Fibroblast of lung (primary cell): ENCODE measurements at places on chromosomes 6 and 20. TPM values are rescaled to one million over a fixed set of nuclear protein-coding genes. Genes with fewer than 3 reads are reported as not detected.
A peak's percentile ranks its signal among the peaks of the same experiment; 100 is the strongest.

GRCh38 chr6:159082039-159082815 is 37.4 kb upstream of the TAGAP start:
- DNase-seq, result no peak

DNA sequence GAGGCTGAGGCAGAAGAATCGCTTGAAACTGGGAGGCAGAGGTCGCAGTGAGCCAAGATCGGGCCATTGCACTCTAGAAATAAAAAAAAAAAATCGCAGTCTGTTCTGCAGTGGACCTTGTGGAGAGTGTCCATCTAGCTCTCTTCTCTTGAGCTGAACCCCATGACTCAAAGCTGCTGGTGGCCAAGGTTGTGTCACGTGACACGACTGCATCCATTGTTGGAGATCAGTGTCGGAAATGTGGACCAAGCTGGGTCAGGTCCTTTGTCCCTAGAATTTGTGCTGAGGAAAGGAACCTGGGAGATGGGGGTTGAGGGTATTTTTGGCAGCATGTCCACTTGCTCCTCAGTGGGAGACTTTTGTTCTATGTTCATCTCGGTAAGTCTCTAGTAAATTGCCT is 564.8 kb upstream of the CDH4 start:
- no peak for DNase-seq

GRCh38 chr20:33061658-33062028 is 7.9 kb downstream of the BPIFB3 start:
- no peak for DNase-seq

GRCh38 chr6:125839879-125840278 is 49.1 kb downstream of the NCOA7 start:
- no peak for DNase-seq

GRCh38 chr6:97282238-97282725 is 734 bp downstream of the MMS22L start:
- DNase-seq, result peak; percentile 7

- no peak for DNase-seq
Measured at GRCh38 chr6:159224452-159224851, 55.3 kb downstream of the FNDC1 start.

MSH5 gene
- total RNA-seq, result 2.3 and 4.3 TPM in 2 replicates

LZTS3 gene
- total RNA-seq, result 3.3 and 6.1 TPM in 2 replicates

DPPA5 gene
- total RNA-seq, result not detected in 2 replicates

DNA sequence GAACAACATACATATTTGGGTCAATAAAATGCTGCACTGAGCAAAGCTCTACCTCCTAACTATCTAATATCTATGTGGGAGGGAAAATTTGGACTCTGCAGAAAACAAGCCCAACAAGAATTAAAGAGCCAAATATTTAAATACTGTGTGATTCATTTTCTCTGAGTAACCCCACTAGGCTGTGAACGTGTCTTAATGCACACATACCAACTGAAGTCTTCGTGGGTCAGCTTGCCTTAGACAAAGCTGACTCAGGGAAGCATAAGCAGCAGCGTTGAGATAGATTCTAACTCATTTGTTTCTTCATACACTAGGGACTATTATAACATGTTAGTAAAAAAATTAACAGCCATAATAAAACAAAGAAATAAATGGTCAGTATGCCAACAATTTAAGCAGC is 114.3 kb downstream of the GJA1 start:
- peak; percentile 71 for DNase-seq
